Activated T-cell treated with anti-CD3 and anti-CD28 coated beads for 1 hour (primary cell): ENCODE measurements at places on chromosomes 12 and 14.

DNA sequence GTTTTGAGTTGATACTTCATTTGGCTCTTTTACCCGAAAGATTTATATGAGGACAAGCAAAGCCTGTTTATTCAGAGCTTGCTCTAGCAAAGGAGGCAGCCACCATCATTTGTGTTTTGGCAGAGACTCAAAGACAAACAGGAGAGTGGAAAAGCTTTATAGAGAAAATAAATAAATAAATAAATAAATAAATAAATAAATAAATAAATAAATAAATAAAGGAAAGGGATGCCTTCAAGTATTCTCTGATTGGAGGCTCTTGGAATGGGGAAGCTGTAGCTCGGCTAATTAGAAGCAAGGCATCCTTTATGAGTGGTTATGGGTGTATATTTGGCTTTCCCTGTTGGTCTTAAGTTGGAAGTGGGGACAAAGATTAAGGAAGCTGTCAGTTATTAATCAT is 229.8 kb downstream of the RASSF9 start:
- no peak for DNase-seq

GRCh38 chr12:113359133-113359938 is 949 bp downstream of the PLBD2 start:
- DNase-seq: no peak

DNA sequence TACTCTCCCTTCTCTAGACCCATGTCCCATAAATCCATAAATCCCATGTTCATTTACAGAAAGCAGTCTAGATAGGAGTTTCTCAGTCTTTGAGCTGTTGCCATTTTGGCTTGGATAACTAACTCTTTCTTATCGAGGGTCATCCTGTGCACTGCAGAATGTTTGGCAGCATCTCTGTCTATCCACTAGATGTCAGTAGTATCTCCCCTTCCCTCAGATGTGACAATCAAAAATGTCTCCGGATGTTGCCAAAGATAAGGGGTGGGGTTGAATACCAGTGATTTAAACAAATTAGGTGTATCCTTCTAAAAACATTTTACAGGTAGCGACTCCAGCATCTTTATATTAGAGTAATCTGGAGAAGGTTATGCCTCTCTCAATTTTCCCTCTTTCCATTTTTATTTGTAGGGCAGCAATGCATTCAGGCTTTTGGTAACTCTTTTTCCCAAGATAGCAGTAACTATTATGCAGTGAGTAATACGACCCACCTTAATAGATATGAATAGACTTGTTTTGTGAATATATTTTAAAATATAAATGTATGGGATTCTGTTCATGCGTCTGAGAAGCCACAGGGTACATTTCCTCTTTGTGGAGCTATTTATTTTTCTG is 100.7 kb downstream of the LRRK2 start:
- no peak for DNase-seq

DNA sequence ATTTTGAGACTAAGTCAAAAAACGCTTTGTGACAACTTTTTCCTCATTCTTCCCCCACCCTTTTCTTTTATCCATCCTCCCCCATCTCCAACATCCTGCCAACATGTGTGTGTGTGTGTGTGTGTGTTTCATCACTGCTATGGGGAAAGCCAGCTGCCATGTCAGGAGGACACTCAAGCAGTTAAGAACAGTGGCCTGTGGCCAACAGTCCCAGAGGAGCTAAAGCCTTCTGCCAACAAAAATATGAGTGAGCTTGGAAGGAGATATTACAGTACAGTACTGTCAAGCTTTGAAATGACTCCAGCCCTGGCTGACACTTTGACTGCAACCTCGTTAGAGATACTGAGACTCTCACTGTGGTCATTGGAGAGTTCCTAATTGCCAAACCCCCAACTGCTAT is 5.0 kb upstream of the CSRP2 start:
- DNase-seq: no peak

- DNase-seq: no peak
Measured at GRCh38 chr12:46452061-46452615, 79.6 kb upstream of the SLC38A2 start.

DNA sequence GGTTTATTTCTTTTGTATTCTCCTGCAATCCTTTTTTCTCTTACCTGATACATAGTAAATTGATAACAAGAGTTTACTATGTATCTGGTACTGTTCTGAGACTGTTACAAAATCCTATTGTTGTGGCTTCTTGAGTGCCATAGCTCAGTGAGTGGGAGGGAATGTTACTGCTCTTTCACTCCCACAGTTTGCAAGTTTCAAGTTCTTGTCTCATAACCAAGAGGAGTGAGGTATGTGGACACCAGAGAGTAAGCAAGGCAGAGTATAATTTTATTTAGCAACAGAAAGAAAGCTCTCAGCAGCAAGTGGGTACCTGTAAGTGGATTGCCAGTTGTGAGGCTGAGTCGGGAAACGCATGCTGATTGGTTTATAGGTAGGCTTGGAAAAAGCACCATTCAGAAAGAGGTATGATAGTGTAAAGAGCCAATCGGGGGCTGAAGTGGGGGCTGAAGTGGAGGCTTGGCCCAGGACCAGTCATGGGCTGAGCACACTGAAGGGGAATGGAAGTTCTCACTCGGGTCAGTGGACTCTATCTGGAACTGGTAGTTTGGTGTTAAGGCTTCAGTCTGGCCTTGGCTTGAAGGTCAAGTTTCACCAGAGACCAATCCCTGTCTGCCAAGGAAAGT is 850.8 kb downstream of the TMTC2 start:
- no peak for DNase-seq

DNA sequence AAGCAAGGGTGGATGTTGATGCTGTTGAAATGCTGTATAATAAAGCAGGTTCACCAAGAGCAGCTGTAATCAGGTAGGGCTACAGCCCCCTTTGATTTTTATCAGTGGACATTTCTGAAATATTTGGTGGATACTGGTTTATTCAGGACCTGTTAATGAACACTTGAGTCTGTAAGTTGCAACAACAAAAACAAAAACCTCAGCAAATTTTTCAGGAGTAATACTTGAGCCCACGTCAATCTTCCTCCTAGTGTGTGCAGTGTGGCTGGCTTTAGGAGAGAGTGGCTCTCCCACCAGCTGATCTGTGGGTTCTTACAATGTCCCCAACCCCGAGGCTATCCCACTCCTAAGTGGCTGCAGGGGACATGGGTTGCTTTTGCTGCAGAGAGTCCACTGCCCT is 347.8 kb downstream of the GLT1D1 start:
- DNase-seq: no peak

GRCh38 chr14:63203618-63204406 is 431 bp upstream of the RHOJ start:
- no peak for DNase-seq

DNA sequence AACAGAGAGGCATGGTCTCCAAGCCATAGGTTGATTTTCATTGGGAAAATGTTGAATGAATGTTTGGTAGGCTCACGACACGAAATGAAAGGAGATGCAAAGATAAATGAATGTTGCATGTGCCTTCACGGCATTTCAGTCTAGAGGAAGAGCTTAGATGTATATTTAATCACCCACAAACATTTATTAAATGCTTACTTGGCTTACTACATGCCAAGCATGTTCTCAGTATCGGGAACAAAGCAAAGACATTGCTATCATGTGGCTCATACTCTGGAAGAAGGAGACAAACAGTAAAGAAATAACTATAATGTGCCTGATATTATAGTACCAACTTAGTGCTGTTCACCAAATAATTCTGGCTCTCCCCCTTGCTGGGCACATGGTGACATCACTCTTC is 133.5 kb downstream of the LLPH start:
- DNase-seq: no peak
